ENCODE measurements at places on chromosomes 6 and 20. TPM values are rescaled to one million over a fixed set of nuclear protein-coding genes. Genes with fewer than 3 reads are reported as not detected.

- DNase-seq = no peak
Observed at GRCh38 chr6:63510353-63510686, 62.0 kb upstream of the LOC128125822 start.

DNA sequence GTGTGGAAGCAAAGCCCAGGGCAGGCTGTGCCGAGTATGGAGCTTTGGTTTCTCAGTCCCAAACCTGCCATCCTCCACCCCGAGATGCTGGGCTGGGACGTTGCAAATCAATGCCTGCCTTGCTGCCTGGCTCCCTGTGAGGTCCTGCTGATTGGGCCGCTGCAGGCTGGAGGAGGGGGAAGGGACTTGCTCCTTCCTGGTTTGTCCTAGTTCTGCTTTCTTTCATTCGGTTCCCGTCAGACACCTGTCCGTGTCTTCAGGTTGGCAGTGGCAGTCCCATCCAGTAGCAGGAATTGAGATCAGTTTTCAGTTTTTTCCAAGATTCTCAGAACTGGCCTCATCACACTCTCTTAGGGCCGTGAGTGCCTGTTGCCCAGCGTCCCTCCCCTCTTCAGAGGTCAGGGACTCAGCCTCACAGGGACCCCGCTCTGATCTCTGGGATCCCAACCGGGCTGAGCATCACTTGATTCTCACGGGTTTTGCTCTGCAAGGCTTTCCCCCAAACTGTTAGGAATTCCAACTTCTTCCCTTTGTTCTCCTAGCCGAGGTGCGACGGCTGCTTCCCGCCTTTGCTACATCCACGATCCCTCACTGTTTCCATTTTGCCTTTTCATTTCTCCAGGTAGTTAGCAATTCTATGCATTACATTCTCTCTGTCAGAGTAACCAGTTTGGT, 24.2 kb upstream of the TAGAP start:
- no peak for DNase-seq

GRCh38 chr6:102298051-102298450, 904.5 kb downstream of the GRIK2 start:
- no peak for DNase-seq

DNA sequence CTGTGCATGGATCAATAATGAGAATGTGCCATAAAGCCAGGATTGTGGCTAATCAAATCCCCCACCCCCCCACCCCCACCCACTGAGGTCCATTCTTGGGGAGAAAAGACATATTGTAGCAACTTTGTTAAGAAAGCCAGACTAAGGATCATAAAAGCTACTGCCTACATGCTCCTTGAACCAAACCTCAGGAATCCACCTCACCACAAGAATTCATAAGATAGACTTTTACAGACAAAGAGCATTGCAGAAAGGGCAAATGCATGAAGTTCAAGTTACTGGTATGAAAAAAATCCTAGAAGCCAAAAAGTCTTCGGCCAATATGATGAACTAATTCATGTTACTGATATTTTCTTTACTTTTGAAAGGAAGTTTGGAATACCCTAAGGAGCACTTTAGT, 187.9 kb upstream of the ARID1B start:
- no peak for DNase-seq

PARD6B gene
- total RNA-seq = 8.4 TPM

- no peak for DNase-seq
Observed at GRCh38 chr20:40186826-40187225, 502.2 kb downstream of the MAFB start.

DNA sequence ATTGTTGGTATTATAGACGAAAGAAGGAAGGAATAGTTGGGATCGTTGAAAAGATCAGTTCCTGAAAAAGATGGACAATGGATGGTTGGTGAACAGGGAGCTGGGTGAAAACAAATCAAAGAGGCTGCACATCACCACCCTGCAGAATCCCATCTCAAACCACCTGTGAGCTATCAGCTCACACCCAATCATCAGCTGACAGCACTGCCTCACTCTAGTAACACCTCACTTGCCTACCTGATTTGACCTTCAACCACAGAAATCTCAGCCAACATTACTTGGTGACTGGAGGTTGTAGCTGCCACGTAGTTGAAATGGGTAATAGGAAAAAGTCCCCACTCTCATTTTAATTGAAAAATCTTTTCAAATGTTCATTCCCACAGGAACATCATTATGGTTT, 101.8 kb upstream of the DST start:
- no peak for DNase-seq

- DNase-seq = peak; percentile 1
Observed at GRCh38 chr20:64133951-64134407, 26.6 kb upstream of the NPBWR2 start.

CRISP3 gene
- not detected for total RNA-seq

DNA sequence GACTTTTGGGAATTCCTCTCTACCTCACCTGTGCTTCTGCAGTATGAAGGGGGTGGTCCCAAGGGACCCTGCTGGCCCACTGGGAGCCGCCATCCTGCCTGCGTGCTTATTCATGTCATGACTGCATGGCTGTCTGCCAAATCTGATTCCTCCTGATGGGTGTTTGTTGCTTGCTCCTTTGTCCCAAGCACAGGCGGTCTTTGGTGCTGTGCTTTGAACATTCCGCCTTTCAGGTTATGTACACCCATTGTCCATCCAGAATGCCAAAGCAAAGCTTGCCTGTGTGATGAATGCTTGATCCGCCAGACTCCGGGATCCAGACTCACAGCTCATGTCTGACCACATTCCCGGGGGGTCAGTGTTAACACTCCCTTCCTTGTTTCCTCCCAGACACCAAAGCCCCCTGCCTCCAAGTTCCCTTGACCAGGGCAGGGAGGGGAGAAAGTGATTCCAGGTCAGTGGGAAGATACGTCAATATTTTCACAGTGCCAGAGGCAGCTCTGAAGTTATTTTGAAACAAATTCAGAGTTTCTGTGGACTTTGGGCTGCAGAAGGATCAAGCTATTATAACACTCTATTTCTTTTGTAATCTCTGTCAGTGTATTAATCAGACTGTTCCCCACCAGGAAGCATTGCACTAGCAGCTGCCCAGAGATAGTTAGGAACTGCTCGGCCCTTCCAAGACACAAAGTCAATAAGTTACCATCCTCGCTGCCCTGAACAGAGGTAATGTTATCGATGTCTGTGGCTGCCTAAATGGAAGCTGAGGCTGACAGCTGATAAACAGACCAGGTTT, 9.5 kb downstream of the DAAM2 start:
- no peak for DNase-seq

DNA sequence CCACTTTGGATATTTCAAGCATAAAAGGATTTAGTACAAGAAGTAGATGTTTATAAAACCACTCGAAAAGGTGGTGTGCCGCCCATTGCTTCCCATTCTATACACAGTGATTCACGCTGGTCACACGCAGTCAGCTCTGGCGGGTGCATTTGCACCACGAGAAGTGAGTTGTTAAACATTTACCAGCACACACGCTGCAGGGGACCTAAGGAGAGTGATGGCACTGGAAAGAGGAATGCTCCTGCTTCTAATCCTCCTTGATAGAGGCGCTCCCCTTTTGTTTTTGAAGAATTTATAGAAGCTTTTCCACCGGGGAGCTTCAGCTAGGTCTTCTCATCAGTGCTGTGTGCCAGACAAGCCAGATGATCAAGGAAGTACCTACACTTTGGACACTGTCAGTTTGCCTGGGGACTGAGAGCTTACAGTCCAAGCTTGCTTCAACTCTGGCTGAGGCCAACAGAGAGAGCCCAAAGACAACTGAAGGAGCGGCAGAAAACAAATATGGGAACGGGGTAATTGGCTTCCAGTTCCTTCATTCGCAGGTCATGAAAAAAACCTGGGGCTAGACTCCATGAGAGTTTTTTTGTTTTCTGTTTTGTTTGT, 31.2 kb downstream of the MUC22 start:
- no peak for DNase-seq

APOM gene
- total RNA-seq = 2.1 TPM

C20orf204 gene
- total RNA-seq = 2.6 TPM

GRCh38 chr6:126475449-126475848, 135.5 kb downstream of the CENPW start:
- DNase-seq = no peak

DNA sequence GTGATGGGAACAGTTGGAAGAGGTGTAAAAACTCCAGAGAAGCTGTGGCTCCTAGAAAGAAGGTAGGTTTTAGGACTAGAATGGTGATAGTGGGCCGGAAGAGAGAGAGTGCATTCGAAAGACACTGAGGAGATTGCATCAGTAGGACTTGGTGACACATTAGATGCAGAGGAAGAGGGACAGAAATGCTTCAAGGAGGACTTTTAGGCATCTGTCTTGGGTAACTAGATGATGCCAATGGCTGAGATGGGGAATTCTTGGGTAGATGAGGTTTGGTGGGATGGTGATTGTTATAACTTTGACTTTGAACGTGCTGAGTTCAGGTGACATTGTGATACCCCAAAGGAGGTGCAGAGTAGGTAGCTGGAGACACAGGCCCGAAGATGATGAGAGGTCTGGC, 196.5 kb downstream of the GMPR start:
- DNase-seq = no peak

ANKEF1 gene
- 1.6 TPM for total RNA-seq

GRCh38 chr6:156953479-156954146, 176.4 kb downstream of the ARID1B start:
- peak; percentile 24 for DNase-seq

- no peak for DNase-seq
Observed at GRCh38 chr6:154878871-154879491, 116.1 kb upstream of the TIAM2 start.

GRCh38 chr6:132725947-132726607, 12.2 kb upstream of the VNN1 start:
- DNase-seq = no peak

DNA sequence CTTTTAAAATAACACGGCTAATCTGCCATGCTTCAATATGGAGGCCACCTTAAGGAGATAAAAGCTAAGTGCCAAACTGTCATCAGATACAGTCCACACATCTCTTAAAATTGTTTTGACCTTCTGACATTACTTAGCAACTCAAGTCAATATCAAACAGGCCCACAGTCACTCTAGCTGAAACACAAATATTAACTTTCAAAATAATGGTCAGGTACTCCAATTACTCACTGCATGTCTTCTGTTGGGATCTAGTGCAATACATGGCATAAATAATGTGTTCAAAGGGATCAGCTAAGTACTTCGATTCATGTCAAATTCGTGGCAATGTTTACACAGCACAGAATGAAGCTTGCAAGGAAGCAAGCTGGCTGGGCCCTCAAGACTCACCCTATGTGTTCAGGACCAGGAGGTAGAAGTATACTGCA, 133.9 kb upstream of the BEND6 start:
- no peak for DNase-seq

- no peak for DNase-seq
Observed at GRCh38 chr6:113434641-113435040, 422.5 kb upstream of the MARCKS start.

DNA sequence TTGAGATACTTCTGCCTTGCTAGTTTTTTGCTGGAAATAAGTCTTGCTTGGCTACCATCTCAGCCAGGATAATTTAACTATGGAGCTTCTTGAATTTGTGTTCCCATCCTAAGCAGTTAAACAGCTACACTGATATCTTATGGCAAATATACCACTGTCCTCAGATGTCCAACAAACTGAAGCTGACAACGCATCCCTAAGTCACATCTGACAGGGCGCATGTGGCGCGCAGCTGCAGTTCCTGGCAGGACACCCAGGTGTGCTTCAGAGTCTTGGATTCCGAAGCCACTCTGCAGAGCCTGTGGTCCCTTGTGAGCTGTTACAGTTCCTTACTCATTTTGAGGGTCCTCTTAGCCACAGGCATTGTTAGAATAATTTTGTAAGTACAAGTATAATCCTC, 127.9 kb downstream of the WDR27 start:
- DNase-seq = no peak

- no peak for DNase-seq
Observed at GRCh38 chr6:4844108-4844507, 67.9 kb downstream of the CDYL start.

GRCh38 chr6:24019393-24019792, 106.6 kb upstream of the NRSN1 start:
- no peak for DNase-seq

SLC17A9 gene
- total RNA-seq = 6.8 TPM

ESR1 gene
- total RNA-seq = 0.13 TPM

DNA sequence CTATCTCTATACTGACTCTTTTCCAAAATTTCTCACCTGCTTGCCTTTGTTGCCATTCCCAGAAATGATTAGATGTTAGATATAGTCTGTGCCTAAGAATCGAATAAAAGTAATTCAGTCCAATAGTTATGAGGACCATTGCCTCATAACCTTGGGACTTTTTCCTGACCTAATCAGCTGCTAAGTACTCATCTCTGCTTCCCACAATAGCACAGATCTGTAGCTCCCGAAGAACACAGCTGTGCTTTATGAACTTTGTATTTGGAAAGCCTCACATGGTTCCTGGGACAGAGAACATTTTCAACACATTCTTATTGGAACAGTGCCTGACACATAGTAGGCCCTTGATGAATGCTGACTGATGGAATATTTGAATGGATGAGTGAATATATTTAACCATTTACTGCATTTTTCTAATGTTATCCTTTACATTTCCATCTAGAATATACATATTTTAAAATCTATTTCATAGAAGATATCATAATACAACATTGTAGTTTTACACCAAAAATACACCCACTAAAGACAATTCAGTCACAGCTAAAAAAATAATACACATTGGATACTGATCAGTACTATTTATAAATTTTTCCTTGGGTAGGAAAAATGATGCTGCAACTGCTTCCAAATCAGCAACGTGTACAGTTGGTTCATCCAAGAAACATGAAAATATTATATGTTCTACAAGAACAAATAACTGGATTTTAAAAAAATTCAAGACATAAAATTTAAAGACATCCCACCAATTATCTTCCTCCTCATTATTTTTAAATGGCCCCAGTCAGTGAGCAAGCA, 53.9 kb downstream of the HS3ST5 start:
- DNase-seq = no peak

- no peak for DNase-seq
Observed at GRCh38 chr20:3755814-3756480, 11.6 kb downstream of the ADISSP start.

DNA sequence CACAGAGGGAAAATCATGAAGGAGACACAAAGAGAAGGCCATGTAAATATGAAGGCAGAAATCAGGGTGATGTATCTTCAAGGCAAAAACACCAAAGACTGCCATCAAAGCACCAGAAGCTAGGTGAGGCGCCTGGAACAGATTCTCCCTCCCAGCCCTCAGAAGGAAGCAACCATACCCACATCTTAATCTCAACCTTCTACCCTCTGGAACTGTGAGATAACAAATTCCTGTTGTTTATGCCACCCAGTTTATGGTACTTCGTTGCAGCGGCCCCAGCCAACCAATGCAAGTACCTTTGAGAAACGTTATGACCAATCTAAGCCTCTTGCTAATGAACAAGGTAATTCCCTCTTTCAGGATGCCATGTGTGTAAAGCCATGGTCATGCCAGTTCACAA, 66.2 kb upstream of the STXBP5 start:
- DNase-seq = no peak

OR2H2 gene
- not detected for total RNA-seq

B3GALT4 gene
- total RNA-seq = 3.7 TPM

SLC17A2 gene
- total RNA-seq = 0.33 TPM

DNA sequence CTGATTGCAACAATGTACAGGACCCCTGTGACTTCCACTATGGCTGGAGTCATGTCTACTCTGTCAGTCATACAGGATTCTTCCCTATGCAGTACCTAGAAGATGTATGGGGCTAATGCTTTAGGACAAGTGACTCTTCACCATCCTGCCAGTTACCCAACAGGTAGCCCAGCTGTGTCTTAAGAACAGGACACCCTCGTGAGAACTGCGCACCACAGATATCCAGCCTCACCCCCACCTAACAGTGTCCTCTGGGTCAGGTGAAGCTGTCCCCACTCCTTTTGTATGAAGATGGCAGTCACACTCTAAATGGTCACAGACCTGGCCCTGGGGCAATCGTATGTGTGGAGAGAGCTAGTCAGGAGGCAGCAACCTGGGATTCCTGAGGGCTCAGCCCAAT, 191.6 kb downstream of the C6orf118 start:
- no peak for DNase-seq

DYNLT1 gene
- total RNA-seq = 57.5 TPM

ABCC10 gene
- total RNA-seq = 30.1 TPM

All from activated T-cell treated with anti-CD3 and anti-CD28 coated beads, Interleukin-2, amount 50 U/mL, for 4 hours (primary cell).